ENCODE measurements at places on chromosomes 6 and 20. TPM values are rescaled to one million over a fixed set of nuclear protein-coding genes. Genes with fewer than 3 reads are reported as not detected.

ZNF217 gene
- 63.8 TPM for total RNA-seq

WASF1 gene
- total RNA-seq: 17.0 TPM

GINS1 gene
- 26.6 TPM for total RNA-seq

SNX9 gene
- total RNA-seq: 22.5 TPM

RSPO3 gene
- total RNA-seq: not detected

MAN1A1 gene
- 13.3 TPM for total RNA-seq

NKAIN4 gene
- total RNA-seq: not detected

Measured in PC-9 (cell line).